Tibial nerve (tissue), 4 donors: ENCODE measurements at places on chromosomes 4 and X. TPM values are rescaled to one million over a fixed set of nuclear protein-coding genes. Genes with fewer than 3 reads are reported as not detected.

The GPC4 gene
- 27.2 TPM for total RNA-seq

The PABPC5 gene
- 3.6 TPM for total RNA-seq

The DDIT4L gene
- 2.7 TPM for total RNA-seq

The DCHS2 gene
- total RNA-seq: not detected

The GLRA3 gene
- not detected for total RNA-seq

DNA sequence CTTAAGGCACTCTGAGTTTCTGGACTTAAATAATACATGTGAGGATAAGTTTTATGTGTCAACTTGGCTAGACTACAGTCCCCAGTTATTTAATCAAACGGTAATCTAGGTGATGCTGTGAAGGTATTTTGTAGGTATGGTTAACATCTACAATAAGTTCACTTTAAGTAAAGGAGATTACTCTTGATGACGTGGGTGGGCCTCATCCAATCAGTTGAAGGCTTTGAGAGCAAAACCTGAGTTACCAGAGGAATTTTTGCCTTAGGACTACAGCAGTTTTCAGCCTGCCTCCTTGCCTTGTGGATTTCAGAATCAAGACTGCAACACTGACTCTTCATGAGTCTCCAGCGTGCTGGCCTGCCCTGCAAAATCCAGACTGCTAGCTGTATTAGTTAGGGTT, 59.8 kb upstream of the HS6ST2 start:
- H3K27ac ChIP-seq: no peak overlapping the region
- no peaks in the 10 kb centered on the region for H3K4me1 ChIP-seq
- DNase-seq: no peak
- no peaks in the 10 kb centered on the region for H3K27me3 ChIP-seq
- no peaks in the 10 kb centered on the region for H3K36me3 ChIP-seq

- H3K27ac ChIP-seq: no peak overlapping the region
- peaks cover 12% of the 10 kb centered on the region for H3K4me1 ChIP-seq
- DNase-seq: no peak
- H3K27me3 ChIP-seq: no peaks in the 10 kb centered on the region
- no peaks in the 10 kb centered on the region for H3K36me3 ChIP-seq
Observed at GRCh38 chrX:53654376-53654775, 32.1 kb downstream of the HUWE1 start.

DNA sequence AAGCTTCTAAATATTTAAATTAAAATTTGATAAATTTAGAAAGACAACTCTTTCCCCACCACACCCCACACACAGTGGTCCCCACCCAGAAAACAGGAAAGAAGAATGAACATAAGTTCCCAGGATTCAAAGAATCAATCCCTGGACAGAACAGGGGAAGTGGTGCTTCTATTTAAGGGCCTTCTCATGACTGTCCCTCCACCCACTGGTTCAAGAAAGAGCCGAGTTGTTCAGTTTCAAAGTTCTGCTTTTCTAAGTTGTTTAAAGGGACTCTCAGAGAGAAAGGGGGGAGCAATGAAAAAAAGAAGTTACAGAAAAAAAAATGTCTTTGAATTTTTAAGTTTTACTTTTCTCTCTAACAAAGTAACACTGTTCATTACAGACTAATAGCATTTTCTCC, 195.8 kb downstream of the PDGFC start:
- no peak overlapping the region for H3K4me3 ChIP-seq
- no peaks in the 10 kb centered on the region for H3K27me3 ChIP-seq
- H3K27ac ChIP-seq: no peak overlapping the region

DNA sequence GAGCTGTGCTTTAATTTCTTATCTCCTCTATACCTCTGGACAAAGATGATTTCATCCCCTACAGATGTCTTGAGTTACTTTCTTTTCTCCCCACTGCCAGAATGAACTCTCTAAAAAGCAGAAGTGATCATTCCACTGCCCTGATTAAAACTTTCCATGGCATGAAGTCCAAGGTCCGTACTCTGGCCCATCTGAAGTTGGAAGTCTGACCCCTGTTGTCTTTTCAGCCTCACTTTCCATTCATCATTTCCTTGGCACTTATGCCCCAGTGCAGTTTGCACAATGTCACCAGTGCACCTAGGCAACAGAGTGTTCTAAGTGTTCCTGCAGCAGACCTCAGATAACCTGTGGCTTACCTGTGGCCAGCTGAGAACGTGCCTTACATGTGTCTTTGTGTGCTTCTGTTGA, 242.4 kb downstream of the FRAS1 start:
- no peaks in the 10 kb centered on the region for H3K27me3 ChIP-seq
- no peak for DNase-seq
- peaks cover 17% of the 10 kb centered on the region for H3K4me1 ChIP-seq

DNA sequence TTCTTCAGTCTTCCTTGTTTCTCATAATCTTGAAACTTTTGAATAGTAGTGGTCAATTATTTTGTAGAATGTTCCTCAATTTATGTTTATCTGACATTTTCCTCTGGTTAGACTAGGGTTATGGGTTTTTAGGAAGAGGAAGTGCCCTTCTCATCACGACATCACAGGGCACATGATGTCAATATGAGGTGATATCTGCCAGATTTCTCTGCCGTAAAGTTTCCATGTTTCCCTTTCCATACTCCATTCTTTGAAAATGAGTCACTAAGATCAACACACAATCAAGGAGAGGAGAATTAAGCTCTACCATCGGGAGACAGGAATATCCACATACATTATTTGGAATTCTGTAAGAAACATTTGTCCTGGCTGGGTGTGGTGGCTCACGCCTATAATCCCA, 28.4 kb downstream of the RP2 start:
- no peak overlapping the region for H3K27ac ChIP-seq
- H3K4me3 ChIP-seq: no peak overlapping the region
- no peaks in the 10 kb centered on the region for H3K27me3 ChIP-seq
- peaks cover 31% of the 10 kb centered on the region for H3K36me3 ChIP-seq
- DNase-seq: no peak

DNA sequence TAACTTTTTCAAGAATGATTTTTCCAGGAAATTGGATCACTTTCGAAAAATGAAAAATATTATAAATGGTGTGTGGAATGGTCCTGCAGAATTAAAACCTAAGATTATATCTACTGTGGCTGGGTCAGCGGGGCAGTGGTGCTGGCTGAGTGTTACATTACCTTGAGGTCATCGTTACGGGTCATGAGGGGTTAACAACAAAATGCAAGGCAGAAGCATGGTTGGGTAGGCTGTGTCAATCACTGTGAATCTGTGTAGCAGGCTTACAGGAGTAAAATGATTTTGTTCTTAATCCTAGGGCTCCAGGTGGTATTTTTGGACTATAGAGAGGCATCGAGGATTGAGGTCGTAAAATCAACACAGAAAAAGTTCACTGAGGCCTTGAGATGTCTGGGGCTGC, 105.2 kb upstream of the AMOT start:
- no peak overlapping the region for H3K27ac ChIP-seq
- no peak for DNase-seq
- no peak overlapping the region for H3K4me3 ChIP-seq

DNA sequence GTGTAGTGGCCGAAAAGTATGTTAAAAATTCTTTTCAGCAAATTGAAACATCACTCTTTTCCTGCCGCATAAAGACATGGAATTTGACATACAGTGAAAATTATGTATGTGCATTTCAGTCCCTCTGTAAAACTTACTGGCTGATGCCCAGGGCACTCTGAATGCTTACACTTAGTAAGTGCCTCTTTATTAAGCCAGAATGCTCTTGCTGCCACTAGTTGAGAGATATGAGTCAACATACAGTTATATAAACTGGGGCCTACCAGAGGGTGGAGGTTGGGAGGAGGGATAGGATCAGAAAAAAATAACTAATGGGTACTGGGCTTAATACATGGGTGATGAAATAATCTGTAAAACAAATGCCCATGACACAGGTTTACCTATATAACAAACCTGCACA, 38.1 kb upstream of the TRPC5 start:
- DNase-seq: no peak
- H3K27ac ChIP-seq: no peak overlapping the region
- H3K4me1 ChIP-seq: no peaks in the 10 kb centered on the region
- no peaks in the 10 kb centered on the region for H3K27me3 ChIP-seq

GRCh38 chr4:89439533-89439932, 131.9 kb upstream of the GPRIN3 start:
- no peaks in the 10 kb centered on the region for H3K27me3 ChIP-seq
- no peak for DNase-seq
- H3K27ac ChIP-seq: no peak overlapping the region

DNA sequence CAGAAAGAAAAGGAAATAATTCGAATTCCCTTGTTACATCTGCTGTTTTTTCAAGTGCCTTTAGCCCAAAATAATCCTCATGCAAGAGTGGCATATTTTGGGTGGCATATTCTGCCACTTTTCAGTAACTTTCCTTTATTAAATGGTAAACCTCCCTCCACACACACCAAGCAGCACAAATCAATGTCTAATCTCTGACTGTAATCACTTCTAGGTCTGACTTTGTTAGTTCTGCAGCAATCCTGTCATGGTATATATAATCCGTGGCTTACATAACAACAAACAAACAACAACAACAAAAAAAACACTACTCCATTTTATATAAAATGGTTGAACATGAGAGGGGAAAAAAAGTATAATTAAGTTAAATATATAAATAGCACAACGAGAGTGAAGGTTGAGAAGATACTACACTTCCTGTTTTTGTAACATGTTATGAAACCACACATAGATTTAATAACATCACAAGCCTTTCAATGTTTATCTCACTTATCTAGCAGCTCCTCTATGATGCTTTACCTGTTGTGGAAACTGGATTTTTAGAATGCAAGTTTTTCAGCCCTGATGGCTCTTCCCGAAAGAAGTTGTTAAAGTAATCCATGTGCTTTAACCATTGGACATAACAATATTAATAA, 715.4 kb downstream of the GRXCR1 start:
- DNase-seq: no peak
- no peaks in the 10 kb centered on the region for H3K4me1 ChIP-seq
- no peak overlapping the region for H3K27ac ChIP-seq
- no peaks in the 10 kb centered on the region for H3K27me3 ChIP-seq
- H3K36me3 ChIP-seq: no peaks in the 10 kb centered on the region

DNA sequence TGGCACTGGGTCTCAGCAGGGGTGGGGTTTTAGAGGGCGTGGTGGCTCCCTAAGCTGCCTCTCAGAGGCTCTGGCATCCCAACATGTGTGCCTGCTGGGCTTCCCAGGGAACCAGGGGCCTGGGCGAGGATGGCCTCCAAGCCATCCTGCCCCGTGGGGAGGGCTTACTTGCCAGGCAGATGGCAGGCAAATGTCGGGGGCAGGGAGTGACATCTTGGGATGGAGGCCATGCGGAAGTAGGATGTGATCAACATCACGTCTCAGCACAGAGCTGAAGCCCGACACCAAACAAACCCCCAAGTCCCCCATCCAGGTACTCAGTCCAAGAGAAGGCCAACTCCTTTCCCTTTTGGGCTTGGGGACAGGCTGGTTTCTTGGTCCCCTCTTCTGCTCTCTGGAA, 4.7 kb downstream of the L1CAM start:
- peaks cover 10% of the 10 kb centered on the region for H3K4me1 ChIP-seq
- H3K27me3 ChIP-seq: peaks cover 90% of the 10 kb centered on the region
- no peaks in the 10 kb centered on the region for H3K36me3 ChIP-seq
- H3K27ac ChIP-seq: peak overlapping the region; percentile 77
- no peak overlapping the region for H3K4me3 ChIP-seq
- no peak for DNase-seq

DNA sequence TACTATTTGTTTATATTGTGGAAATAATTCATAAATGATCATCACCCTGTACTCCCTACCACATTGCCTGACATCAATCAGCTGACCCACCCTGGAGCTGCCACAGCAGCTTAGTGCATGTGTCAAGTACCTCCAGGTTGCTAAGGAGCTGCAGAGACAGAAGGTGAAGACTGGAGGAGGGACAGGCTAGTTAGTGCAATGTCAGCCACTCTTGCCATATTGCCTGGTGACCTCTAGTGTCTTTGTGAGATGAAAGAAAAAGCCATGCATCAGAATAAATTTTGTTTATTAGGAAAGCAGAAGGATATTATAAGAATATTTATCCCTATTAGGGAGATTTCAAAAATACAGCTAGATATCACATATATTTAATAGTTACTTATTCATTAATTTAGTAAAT, 243.9 kb upstream of the FAT4 start:
- no peak for DNase-seq
- no peaks in the 10 kb centered on the region for H3K27me3 ChIP-seq
- no peak overlapping the region for H3K27ac ChIP-seq
